ENCODE measurements at places on chromosomes 2 and 18.

DNA sequence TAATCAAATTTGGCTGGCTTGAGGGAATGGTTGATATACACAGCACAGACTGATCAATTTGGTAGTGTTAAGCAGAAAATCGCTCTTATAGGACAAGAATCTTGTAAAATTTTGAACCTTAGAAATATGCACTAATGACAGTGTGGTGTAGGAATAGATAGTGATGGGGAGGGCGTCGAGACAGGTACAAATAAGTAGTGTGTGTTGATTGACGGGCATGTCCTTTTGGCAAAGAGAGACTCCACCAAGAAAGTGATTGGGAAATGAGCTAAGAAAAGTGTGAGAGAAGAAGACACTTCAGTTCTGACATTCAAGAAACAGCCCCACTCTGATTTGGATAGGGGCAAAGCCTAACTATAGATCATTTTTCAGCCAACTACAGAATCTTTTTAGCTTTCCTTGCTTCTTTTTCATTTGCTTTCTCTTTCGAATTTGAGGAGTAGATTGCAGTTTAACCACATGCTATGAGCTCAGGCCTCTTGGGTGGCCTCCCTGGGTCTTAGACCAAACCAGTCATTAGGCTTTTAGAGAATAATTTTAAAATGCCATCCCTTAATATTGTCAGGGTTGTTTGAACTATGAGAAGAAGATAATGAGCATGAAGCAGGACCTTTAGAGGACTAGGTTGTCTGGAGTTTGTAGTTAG, 127.1 kb downstream of the CERS6 start:
- DNase-seq = no peak

DNA sequence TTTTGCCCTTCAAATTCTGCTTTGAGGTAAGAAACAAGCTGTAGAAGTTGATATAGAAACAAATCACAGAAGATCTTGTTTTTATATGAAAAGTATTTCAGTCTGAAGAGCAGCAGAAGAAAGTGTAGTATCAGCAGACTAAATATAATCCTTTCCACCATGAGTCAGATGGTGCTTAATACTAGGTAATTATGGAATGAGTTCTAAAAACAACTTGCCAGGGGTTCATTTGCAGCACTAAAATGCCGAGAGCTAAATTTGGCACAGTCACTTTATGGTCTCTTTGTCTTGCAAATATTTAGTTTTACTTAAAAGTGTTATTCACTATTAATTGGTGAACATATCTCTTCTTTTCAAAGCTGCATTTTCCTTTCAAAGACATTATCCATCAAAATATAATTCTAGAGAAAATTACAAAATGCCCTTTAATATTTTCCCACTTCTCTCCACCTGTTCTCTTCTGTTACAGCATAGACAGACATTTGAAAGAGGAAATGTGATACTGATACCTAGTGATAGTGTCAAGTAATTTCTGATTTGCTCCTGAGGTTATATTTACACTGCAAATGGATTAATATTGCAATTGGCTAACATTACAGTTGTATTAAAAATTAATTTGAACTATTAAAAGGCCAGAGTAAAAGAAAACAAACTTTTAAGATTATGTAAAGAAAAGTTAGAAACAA, 5.3 kb downstream of the MYL1 start:
- DNase-seq = no peak

DNA sequence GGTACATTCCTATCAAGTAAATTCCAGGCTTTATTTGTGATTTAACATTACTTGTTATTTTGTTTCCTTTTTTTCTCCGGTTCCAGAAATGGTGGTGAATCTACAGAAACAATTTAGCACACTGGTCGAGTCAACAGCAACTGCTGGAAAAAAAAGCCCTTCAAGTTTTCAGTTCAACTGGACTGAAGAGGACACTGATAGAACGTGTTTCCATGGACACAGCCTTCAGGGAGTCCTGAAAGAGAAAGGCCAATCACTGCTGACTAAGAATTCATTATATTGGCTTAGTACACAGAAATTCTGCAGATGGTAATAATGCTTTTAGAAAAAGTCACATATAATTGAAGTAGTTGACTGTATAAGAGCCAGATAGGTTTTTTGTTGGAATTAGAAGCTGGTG, 32.0 kb upstream of the GRHL1 start:
- DNase-seq = no peak

DNA sequence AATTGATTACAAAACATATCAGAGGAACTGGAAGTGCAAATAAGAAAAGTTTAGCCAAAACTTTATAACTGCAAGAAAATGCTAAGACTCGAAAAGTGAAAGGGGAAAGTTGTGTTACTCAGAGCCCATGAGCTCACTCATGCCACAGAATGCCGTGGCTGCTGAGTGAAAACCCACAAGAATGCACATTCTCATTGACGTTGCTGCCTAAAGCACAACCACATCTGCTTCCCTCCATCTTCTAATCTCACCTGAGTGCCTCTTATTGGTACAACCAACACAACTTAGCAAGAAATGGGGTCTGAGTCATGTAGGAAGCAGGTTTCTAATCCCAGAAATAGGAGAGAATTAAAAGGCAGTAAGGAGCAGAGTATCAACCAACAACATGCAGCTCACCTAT, 259.7 kb downstream of the LNPK start:
- DNase-seq = no peak

- peak; percentile 67 for DNase-seq
Measured at GRCh38 chr2:168635065-168635577, 167.3 kb upstream of the NOSTRIN start.

- DNase-seq = no peak
Measured at GRCh38 chr2:20506201-20506685, 59.4 kb downstream of the RHOB start.

DNA sequence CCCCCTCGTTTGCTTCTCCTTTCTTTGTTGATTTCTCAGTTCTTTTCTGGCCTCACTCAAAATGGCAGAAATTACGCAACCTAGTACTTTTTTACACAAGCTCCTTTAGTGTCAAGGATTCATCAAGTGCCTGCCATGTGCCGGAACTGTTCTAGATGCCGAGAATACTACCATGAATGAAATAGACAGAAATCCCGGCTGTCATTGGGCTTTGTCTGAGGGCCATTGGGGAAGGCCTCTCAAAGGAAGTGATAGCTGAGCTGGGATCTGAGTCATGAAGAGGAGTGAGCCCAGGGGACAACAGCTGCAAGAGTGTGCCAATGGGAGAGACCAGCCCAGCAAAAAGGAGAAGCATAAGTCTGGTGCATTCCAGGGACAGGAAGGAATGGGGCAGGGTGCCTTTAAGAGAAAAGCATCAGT, 34.3 kb upstream of the PPP1CB start:
- DNase-seq = no peak

- DNase-seq = no peak
Measured at GRCh38 chr18:1846640-1847039, 724.7 kb downstream of the METTL4 start.

GRCh38 chr18:55479656-55480420, 108.2 kb downstream of the TCF4 start:
- no peak for DNase-seq

DNA sequence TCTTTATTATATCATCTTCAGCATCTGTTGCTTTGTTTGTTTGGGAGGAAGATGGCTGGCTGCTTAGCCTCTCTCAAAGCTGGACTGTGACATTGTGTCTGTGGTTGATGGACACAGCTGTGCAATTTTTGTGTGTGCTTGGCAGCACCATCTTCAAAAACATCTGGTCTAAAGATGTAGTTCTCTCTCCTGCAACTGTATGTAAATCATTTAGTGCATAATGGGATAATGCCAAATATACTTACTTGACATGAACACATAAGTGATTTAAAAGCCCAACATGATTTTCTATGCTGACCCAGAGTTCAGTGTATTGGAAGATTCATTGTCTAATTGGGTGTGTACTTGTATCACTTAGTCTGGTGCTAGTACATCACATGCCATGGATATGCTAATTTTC, 112.2 kb downstream of the MAP4K4 start:
- no peak for DNase-seq

- DNase-seq = no peak
Measured at GRCh38 chr18:40063488-40063887, 1891.5 kb upstream of the PIK3C3 start.

DNA sequence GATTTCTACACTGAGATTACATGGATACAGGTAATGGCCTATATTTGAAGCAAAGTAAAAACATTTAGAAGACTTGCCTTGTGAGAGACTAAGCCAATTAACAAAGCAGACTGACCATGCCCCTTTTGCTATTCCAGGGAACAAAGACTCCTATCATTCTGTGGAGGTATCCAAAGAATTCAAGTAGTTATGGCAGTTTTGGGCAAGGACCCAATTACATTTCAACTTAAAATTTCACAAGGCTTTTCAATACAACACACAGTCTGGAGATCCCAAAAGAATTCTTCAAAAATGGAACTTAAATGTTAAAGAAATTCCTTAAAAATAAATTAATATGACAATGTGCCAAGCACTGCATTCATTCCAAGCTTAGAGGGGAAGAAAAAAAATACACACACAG, 109.2 kb upstream of the CHRNA1 start:
- no peak for DNase-seq

GRCh38 chr18:50656841-50657470, 97.1 kb downstream of the MAPK4 start:
- DNase-seq = no peak

DNA sequence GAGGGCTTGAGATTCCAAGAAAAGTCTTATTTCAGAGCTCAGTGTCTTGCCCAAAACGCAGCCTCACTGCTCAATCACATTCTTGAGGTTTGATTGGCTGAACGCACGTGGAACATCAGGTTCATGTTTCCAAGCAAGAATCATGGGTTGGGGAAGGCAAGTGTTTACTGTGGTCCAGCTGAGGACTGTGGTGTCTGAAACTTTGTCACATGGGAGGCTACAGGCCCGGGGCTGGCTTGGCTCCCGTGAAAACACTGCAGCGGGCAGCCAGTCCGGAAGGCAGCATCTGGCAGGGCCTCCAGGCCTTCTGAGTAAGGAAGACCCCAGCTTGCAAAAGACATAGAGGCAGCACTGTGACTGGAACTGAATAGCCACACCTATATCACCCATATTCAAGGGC, 84.7 kb downstream of the POLR1A start:
- DNase-seq = no peak
